ENCODE measurements at places on chromosomes 7 and 10.

GRCh38 chr10:37681617-37681999 is 175.8 kb downstream of the ZNF248 start:
- no peak for DNase-seq

DNA sequence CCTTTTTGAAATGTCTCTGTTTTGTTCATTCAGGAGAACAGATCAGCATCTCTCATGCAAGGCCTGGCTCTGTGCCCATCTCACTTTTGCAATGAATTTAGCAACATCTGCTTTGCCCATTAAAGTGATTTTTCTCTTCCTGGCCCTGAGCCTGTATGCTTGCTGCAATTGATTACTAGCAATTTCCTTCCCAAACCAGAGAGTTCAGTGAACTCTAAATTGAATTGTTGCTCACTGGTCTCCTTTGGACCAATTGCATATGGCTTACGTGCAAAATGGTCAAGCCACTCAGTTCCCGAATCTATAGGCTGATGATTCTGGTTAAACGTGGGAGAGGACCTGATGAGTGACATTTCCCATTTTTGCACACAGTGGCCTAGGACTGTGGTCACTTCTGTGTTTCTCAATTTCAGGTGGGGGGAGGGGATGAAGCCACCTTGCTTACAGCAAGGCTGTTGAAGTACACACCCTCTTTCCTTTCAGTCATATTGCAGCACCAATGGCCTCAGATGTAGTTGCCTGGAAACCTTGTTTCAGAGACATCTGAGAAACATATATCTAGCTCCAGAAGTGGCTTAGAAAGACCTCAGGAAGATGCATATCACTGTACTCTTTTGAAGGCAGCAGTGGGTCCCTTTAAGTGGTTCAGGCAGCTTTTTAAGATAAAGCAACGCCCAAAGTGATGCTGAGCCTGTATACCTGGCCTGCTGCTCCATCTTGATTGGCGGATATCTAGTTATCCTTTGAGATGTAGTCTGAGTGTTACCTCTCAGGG is 201.4 kb downstream of the PTEN start:
- peak; percentile 74 for DNase-seq

DNA sequence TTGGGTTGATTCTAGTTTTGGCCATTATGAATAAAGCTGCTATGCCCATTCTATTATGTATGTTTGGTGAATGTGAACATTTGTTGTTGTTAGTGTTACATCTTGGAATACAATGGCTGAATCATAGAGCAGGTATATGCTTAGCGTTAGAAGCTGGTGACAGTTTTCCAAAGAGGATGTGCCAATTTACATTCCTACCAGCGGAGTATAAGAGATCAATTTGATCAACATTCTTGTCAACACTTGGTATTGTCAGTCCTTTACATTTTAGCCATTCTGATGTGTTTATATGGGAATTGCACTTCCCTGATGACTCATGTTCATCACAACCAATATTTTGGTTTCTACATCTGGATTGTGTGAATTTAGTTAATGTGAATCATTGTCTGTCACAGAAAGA is 37.8 kb upstream of the COBL start:
- DNase-seq: no peak

- no peak for DNase-seq
Observed at GRCh38 chr10:24465124-24465874, 256.4 kb downstream of the KIAA1217 start.

GRCh38 chr10:101507828-101508227 is 80.2 kb downstream of the POLL start:
- DNase-seq: no peak

GRCh38 chr10:91884536-91884935 is 24.8 kb downstream of the FGFBP3 start:
- no peak for DNase-seq

GRCh38 chr10:85789125-85789524 is 577.5 kb downstream of the GRID1 start:
- DNase-seq: no peak

DNA sequence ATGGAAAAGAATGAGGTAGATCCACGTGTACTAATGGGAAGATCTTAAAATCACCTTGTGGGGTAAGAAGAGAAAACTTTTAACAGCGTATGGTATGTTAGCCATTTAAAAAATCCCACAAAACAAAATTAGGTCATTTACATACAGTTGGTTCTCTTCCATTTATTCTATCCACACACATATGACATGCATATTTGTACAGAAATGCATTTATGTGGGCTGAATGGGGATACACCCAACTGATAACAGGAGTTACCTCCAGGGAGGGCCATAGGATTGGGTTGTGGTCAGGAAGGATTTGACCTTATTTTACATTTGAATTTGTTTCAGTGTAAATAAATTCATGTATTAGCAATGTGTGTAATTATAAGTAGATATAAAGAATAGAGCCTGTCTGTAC is 71.5 kb downstream of the MCMBP start:
- DNase-seq: no peak

GRCh38 chr7:129778770-129779601 is 167.5 kb downstream of the NRF1 start:
- DNase-seq: no peak

DNA sequence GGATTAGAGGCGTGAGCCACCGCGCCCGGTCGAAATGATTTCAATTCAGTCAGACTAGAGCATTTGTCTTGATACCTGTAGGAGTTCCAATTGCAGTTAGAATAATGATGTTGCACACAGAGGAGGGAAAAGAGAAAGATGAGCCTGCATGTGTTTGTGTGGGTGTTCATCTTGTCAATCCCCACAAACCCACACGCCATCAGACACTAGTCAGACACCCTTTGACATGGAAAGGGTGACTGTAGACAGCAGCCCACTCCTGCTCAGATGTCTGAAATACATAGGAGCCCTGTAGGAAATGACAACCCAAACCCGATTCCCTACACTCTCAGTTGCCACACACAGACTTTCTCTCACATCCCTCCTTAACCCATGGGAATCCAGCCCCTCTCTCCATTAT is 92.0 kb downstream of the ABLIM1 start:
- no peak for DNase-seq

GRCh38 chr7:117053432-117053831 is 100.1 kb downstream of the ST7 start:
- DNase-seq: no peak

GRCh38 chr7:20172736-20173334 is 44.3 kb downstream of the MACC1 start:
- no peak for DNase-seq

GRCh38 chr7:66556549-66557213 is 72.0 kb upstream of the KCTD7 start:
- DNase-seq: no peak

- no peak for DNase-seq
Observed at GRCh38 chr7:125149151-125149550, 219.5 kb upstream of the POT1 start.

- no peak for DNase-seq
Observed at GRCh38 chr10:86018735-86019058, 347.9 kb downstream of the GRID1 start.

DNA sequence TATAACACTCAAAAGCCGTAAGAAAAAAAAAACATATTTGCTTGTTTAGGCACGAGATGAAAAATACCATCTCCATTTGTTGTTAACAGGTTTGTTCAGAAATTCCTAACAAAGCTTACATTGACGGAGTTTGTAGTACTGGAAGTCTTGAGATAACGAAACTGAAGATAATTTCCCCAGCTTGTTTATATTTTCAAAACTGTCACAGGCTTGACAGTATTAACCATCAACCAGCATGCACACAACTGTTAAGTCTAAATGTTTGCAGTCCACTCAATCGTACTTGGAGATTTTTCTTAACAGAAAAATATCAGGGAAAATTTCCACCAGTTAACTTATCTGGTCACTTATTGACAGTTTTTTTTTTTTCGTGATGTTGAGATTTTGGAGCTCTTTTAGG is 68.5 kb downstream of the ITGA8 start:
- DNase-seq: no peak

GRCh38 chr7:13801669-13802068 is 187.8 kb downstream of the ETV1 start:
- DNase-seq: no peak

- no peak for DNase-seq
Observed at GRCh38 chr7:24050991-24051560, 232.9 kb upstream of the NPY start.

GRCh38 chr7:125412890-125413665 is 483.5 kb upstream of the POT1 start:
- DNase-seq: no peak

- no peak for DNase-seq
Observed at GRCh38 chr7:77619314-77619713, 76.9 kb upstream of the RSBN1L start.

DNA sequence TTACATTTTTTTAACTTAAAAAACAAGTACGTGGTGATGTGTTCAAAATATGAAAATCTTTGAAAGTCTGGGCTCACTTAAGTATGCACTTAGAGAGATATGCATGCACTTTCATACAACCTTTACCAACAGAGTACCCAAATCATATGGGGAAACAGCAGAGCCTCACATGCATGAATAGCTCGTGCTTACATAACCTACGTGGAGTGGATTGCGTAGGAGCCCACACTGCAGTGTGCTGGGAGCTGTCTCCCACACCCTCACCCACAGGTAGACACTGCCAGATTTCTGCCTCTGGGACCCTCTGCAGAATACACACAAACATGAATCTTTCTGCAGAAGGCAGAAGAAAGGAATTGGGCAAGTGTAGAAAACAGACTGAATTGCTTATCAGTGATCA is 581 bp downstream of the CLCN1 start:
- no peak for DNase-seq

DNA sequence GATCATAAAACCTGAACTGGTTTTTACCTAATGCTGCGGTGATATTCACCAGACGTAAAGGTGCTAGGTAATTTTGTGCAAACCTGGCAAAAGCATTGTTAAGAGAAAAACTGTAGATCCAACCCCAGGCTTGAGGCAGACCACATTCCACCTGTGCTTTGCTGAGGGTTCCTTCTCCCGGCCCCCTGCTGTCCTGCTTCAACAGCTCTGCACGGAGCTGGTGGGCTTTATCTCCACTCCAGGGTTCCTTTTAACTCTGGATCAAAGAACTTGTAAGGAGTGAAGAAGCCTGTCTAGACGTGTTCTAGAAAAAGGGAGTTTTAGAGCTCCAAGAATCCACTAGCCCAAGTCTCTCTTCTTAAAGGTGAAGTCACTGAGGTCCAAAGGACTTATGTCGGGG is 87.5 kb upstream of the NMT2 start:
- no peak for DNase-seq

DNA sequence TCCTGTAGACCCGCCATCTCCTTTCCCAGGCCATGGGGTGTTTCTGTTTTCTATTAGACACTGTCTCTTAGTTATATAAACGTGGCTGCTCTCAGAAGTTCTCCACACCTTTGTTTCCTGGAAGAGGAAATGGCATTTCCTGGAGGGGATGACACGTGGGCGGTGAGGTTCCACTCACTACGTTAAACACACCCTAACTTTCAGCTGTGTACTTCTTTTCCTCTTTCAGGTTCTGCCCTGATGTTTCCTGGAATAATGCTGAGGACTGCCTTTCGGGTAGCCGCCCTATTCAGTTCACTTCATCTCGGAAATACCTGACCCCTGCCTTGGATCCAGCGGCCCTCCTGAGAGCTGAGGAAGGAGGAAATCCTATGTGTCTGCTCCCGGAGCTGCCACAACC is 3.4 kb upstream of the PRKCQ start:
- no peak for DNase-seq

DNA sequence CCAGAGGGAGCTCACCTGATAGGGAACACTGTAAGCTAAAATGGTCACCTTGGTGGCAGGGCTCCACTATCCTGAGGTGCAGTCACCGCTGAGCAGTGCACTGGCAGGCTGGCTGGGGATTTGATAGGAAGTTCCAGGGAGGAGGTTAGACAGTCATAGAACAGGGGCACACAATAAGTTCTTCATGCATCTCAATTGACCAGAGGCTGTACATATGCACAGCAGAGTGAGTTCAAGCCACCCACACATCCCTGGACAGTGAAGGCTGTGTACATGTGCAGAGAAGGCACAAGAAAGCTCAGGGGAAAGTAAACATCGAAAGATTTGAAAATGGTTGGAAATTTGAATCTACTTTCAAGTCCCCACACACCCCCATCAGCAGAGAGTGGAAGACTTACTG is 13.9 kb downstream of the PRTFDC1 start:
- no peak for DNase-seq

DNA sequence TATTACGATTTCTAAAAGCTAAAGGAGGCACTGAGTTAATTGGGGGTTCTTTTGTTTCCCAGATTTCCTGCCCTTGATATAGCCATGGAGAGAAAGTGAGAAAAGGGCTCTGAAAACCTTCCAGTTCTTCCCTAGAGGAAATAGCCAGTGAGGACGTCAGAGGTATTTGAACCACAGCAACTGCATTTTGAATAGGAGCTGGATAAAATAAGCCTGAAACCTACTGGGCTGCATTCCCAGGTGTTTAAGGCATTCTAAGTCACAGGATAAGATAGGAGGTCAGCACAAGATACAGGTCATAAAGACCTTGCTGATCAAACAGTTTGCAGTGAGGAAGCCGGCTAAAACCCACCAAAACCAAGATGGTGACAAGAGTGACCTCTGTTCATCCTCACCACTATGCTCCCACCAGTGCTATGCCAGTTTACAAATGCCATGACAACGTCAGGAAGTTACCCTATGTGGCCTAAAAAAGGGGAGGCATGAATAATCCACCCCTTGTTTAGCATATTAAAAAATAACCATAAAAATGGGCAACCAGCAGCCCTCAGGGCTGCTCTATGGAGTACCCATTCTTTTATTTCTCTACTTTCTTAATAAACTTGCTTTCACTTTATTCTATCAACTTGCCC is 85.1 kb upstream of the FRMD4A start:
- DNase-seq: no peak

- no peak for DNase-seq
Observed at GRCh38 chr10:122957474-122957873, 3.4 kb upstream of the C10orf88 start.

- DNase-seq: no peak
Observed at GRCh38 chr10:22823109-22823508, 104.7 kb upstream of the ARMC3 start.

DNA sequence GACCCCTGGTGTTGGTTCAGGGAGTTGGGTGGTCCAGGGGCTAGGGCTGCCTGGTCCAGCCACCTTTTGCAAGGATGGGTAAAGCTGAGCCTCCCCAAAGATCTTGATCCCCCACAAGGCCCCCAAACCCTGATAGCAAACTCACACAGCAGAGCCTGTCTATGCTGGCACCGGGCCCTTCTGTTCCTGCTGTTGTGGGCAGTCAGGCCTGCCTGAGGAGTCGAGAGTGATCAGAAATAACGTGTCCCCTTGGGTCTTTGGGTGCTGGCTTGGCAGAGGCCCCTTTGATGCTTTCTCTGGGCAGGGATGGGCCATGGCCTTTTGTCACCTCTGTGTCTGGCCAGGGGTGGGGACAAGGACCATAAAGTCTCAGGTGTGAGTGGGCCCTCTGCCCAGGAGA is 715 bp upstream of the MUC12 start:
- no peak for DNase-seq

- no peak for DNase-seq
Observed at GRCh38 chr7:128985660-128986059, 47.9 kb downstream of the IRF5 start.

GRCh38 chr7:131330299-131330698 is 2.6 kb downstream of the MKLN1 start:
- no peak for DNase-seq

- no peak for DNase-seq
Observed at GRCh38 chr10:112517451-112517862, 70.4 kb downstream of the VTI1A start.

- no peak for DNase-seq
Observed at GRCh38 chr10:15797346-15797745, 63.0 kb downstream of the MINDY3 start.

All from heart right ventricle (tissue), 16 donors.